ENCODE measurements at places on chromosomes 3 and 15.

- DNase-seq = no peak
These were observed 267.0 kb downstream of the PLCL2 start for GRCh38 chr3:17151598-17152373.

DNA sequence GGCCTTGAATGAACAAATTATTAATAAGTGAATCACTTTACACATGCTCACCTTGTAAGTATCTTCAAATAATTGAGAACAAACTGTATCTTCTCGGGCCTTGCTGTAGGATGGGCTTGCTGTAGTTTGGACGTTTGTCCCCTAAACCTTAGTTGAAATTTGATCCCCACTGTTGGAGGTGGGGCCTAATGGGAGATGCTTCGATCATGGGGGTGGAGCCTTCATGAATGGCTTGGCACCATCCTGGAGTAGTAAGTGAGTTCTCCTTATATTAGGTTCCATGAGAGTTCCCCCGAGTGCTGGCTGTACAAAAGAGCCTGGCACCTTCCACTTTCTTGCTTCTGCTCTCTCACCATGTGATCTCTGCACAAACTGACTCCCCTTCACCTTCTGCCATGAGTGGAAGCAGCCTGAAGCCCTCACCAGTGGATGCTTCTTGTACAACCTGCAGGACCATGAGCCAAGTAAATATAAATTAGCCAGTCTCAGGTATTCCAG lies 29.3 kb downstream of the PIGB start:
- no peak for DNase-seq

- DNase-seq = no peak
These were observed 173.5 kb downstream of the ABHD5 start for GRCh38 chr3:43863966-43864933.

DNA sequence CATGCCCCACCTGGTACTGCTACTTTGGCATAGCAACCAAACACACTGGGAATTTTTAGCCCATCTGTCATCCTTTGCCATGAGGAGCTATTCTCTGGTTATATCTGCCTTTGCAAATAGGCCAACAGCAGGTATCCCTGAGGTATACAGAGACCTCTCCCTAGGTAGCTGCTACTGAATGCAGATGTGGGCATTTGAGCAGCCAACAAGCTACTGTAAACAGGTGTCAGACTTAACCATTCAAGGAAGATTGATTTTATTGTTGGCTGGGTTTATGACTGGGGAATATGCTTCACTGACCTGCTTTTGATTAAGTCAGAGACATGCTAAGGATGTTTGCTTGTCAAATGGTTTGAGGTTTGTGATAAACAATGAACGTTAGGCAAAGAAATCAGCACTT lies 183.2 kb downstream of the OXSM start:
- DNase-seq = no peak

GRCh38 chr3:52670621-52671521 lies 14.8 kb downstream of the PBRM1 start:
- DNase-seq = peak; percentile 58

GRCh38 chr3:180402471-180403073 lies 199.4 kb upstream of the TTC14 start:
- DNase-seq = no peak

- DNase-seq = no peak
These were observed 314.9 kb downstream of the TLE3 start for GRCh38 chr15:69782809-69783208.
